CMK (cell line): ENCODE measurements at places on chromosomes 1 and 21.

GRCh38 chr1:186884251-186884650, 55.5 kb downstream of the PLA2G4A start:
- no peak for DNase-seq

- peak; percentile 79 for DNase-seq
Measured at GRCh38 chr1:39657923-39658485, 13.9 kb downstream of the NT5C1A start.

DNA sequence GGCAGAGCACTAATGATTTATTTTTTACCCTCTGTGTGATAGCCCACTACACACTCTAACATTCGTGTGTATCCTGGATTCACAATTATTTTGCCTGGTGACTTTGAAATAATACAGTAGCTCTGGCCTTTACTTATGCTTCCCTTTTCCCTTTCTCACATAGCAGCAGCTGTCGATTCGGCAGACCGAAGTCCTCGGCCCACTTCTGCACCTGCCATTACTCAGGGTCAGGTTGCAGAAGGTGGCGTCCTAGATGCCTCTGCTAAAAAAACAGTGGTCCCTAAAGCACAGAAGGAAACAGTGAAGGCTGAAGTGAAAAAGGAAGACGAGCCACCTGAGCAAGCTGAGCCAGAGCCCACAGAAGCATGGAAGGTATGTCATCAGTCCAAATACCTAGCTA, 70.8 kb downstream of the TMEM200B start:
- no peak for DNase-seq

DNA sequence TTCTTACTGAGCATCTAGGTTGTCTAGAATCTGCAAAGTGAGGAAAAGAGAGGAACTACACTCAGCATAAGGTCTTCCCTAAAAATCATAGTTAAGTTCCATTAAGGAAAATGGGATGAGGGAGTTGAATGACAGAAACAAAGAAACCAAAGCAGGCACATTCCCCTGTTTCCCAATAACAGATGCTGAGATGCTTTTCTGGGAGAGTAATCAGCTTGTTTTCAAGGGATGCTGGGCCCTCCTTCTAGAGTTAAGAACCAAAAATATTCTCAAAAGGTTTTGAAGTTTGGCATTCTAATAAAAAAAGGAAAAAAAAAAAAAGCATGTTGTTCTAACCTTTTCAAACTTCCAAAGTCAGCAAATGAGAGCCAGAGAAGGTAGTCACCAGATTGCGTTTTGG, 105.2 kb upstream of the ZNF648 start:
- DNase-seq, result no peak

DNA sequence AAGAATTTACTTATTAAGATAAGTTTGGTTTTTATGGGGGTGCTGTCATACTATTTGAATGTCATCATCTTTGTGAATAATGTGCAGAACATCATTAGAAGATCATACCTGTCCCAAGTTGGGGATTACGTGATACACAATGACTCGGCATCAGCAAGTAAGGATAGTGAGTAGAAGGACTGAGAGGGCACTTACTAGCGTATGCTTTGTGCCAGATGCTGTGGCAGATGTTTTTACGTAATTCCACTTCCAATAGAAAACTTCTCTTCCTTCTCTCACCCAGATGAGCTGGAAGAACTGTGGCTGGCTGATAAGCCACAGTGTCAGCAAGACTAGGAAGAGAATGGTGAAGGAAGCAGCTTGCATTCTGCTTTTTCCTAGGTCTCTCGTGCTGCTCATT, 28.1 kb upstream of the TGFB2 start:
- peak; percentile 29 for DNase-seq

GRCh38 chr1:237701534-237701933, 189.2 kb downstream of the ZP4 start:
- DNase-seq, result no peak

- DNase-seq, result no peak
Measured at GRCh38 chr1:91817211-91817905, 68.6 kb downstream of the TGFBR3 start.

GRCh38 chr1:101697072-101697471, 299.7 kb downstream of the OLFM3 start:
- no peak for DNase-seq

DNA sequence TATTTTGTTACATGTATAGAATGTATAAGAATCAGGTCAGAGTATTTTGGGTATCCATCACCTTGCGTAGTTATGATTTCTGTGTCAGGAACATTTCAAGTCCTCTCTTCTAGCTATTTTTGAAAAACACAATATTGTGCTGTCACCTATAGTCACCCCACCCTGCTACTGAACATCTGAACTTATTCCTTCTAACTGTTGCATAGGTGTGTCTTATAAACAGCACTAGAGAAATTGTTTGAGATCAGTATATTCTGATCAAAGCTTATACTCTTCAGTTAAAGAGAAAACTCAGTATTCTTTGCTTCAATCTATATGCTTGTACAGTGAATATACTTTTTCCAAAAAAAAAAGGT, 96.0 kb downstream of the ASH1L start:
- DNase-seq, result no peak

- peak; percentile 26 for DNase-seq
Measured at GRCh38 chr1:108850929-108851328, 6.0 kb downstream of the AKNAD1 start.

GRCh38 chr1:170807432-170807831, 127.9 kb upstream of the MROH9 start:
- DNase-seq, result no peak
